NCI-H2171 treated with DMSO at 0.1 percent for 48 hours (cell line): ENCODE measurements at places on chromosomes 7 and 10.
A peak's percentile ranks its signal among the peaks of the same experiment; 100 is the strongest.

DNA sequence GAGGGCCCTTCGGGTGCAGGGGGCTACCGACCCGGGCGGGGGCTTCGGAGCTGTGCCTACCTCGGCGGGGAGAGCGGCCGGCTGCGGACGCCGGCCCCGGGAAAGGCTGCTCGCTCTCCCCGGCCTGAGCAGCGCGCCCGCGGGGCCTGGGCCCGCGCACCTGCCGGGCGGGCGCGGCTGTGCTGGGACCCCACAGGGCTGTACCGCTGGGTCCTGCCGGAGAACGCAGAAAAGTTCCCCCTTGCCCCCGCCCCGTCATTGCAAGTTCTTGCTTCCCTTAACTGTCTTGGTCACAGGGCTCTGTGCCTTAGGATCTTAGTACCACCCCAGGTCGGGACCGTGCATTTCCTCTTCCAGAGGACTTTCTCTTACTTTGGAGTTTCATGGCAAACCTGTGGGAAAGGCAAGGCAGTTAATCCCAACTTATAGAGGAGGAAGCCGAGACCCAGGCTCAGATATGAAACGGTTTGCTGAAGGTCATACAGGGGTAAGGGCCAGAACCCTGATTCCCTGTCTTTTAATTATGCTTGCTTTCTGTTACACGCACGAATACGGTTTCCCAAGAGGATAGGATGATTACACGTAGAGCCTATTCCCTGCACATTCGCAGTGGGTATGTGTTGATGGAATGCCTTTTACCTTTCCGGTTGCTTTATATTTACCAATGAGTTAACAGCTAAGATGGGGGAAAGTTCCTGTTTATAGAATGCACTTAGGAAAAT lies 652 bp downstream of the PCGF5 start:
- no peak for DNase-seq

DNA sequence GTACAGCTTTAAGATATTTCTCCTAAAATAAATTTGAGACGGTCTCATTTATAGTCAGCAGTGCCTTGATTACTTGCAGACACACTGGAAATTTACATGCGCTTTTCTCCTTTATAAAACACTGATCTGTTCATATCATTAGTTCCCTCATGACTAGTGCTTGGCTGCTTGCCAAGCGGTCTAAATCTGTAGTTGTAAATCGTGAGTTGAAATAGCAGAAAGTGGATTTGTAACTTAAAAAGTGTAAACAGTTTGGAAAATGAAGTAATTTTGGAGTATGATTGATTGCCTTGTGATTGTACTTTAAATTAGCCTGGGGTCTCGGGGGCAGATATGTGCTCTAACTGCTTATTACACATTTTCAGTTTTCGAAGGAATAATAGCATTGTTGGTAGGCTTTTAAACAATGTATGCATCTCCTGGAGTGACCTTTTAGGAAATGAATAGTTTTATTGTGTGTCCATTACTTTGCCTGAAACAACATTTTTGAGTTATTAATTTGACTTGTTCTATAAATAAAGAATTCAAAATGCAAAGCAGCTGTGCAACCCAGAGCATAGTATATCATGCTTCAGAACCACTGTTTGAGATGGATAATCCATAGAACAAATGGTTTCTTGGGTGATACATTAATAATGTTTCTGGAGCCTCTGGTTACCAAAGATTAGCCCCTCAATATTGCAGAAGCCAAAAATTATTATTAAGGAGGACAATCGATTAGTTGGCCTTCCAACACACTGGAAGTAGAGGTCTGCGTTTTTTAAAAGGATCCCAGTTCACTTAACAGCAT lies 73.3 kb downstream of the ARID5B start:
- peak; percentile 5 for DNase-seq

- DNase-seq = no peak
These were observed 24.4 kb upstream of the ASAH2 start for GRCh38 chr10:50275650-50276235.

- no peak for DNase-seq
These were observed 372.4 kb downstream of the SUGCT start for GRCh38 chr7:40507166-40507565.

GRCh38 chr10:91043173-91043910 lies 122.5 kb upstream of the ANKRD1 start:
- peak; percentile 50 for DNase-seq

GRCh38 chr10:110671788-110672579 lies 27.8 kb downstream of the RBM20 start:
- DNase-seq = no peak
